Activated CD4-positive, alpha-beta T cell treated with anti-CD3 and anti-CD28 coated beads, Interleukin-2, amount 50 U/mL, for 48 hours (primary cell): ENCODE measurements at places on chromosomes 11 and 22.

GRCh38 chr22:33038131-33038772 lies 19.9 kb downstream of the SYN3 start:
- no peak for DNase-seq

DNA sequence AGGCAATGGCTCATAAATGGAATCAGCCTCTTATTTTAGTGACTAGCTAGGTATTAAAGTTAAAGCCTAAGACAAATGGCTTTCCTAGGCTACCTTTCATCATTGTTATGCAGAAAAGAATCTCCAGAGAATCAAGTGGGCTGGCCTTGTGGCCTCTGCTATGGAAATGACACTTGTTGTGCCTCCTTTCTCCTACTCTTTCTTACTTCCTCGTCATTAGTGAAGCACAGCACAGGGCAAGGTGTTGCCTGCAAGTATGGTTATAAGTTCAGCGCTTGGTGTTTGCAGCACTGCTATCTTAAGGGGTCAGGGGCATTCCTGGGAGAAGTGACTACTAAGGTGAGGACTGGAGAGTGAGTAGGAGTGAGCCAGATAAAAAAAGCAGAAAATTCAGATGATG lies 45.4 kb upstream of the GLYATL1 start:
- DNase-seq = no peak

- no peak for DNase-seq
Observed at GRCh38 chr22:43957871-43958270, 2.6 kb downstream of the SAMM50 start.

DNA sequence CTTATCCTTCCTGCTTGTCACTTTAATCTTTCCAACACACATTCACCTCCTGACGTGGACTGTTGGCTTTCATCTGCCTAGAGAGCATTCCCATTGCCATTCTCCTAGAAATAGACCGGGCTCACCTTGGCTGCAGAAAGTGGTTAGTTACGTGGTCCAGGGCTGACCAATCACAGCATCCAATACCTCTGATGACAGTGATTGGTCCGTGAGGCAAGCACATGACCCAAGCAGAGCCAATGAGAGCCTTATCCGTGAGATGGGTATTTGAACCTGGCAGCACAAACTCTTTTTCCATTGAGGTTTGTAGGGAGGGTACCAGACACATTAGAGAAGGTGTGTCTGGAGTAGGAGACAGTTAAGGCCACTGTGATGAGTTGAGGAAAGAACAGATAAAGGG lies 85.8 kb downstream of the MIAT start:
- DNase-seq = no peak

GRCh38 chr11:132821014-132821413 lies 711.3 kb downstream of the OPCML start:
- no peak for DNase-seq

- DNase-seq = no peak
Observed at GRCh38 chr22:42655693-42656092, 6.5 kb upstream of the CYB5R3 start.

DNA sequence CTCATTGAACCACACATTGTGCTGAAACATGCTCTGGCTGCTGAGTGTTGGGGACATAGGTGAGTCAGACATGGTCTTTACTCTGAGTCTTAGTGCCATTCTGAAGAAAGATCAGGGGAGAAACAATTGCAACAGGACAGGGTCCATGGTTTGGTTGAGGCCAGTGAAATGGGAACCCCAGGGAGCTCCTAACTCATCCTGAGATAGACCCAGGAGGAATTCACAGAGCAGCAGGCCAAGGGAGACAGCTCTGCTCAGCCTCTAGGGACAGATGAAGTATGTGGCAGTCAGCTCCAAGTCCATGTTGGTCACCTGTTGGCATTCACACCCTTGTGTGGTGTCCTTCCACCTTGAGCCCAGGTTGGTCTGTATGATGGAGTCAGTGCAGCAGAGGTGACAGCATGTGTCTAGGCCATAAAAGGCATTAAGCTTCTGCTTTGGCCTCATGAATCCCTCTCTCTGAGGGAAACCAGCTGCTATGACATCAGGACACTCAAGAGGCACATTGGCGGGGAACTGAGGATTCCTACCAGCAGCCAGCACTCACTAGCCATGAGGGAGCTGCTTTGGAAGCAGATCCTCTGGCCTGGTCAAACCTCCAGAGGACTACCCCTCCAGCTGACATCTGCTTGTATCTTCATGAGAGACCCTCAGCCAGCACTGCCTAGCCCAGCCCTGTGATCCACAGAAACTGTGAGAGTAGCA lies 50.3 kb upstream of the MYEOV start:
- DNase-seq = no peak

DNA sequence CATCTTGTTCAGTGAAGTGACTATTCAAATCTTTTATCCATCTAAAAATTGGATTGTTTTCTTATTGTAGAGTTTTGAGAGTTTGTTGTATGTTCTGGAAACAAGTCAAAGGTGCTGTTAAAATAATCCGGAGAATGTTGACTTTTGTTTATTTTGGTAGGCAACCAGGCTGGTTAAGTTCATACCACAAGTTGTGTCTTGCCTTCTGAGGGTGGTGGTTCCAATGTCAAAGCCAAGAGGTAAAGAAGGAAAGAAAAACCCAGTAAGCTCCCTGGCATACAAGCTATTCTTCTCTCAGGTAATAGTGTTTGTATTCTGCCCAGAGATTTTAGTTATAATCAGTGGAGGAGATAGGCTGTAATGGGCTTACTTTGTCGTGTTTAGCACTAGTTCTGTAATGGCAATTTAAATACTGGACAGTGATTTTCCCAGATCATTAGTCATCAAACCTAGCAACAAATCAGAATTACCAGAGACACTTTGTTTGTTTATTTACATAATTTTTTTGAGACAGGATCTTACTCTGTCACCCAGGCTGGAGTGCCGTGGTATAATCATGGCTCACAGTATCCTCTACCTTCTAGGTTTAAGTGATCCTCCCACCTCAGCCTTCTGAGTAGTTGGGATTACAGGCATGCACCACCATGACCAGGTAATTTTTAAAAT lies 15.1 kb upstream of the CSRP3 start:
- no peak for DNase-seq

DNA sequence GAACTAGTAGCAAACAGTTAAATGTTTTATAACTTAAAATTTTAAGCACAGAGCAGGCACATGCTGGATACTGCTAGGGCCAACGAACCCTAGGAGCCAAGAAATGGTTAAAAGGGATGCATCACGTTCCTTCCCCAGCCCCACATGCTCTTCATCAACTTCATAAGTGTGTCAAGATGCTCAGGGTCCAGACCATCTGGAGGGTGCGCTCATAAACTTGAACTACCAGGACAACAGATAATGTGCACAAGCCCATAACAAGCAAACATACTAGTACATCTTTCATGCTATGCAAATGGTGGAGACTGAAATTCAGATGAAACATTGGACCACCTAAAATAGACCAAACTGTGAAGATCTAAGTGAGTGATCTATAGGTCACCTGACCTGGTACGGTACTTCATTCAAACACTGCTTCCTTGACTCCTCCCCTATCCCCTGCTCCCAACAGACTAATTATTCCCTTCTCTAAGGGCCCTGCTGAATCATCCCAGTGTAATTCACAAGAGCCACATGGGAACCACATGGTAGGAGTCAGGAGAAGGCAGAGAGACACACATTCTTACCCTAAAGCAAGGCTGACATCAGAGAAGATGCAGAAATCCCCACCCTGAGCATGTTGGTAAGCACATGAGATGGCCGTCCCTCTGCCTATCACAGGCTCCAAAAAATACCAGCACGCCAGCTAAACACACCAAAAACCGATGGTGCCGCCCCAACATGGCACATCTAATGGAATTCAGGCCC lies 83.9 kb downstream of the ETS1 start:
- no peak for DNase-seq

GRCh38 chr22:47564651-47565434 lies 802.4 kb downstream of the TBC1D22A start:
- DNase-seq = no peak

DNA sequence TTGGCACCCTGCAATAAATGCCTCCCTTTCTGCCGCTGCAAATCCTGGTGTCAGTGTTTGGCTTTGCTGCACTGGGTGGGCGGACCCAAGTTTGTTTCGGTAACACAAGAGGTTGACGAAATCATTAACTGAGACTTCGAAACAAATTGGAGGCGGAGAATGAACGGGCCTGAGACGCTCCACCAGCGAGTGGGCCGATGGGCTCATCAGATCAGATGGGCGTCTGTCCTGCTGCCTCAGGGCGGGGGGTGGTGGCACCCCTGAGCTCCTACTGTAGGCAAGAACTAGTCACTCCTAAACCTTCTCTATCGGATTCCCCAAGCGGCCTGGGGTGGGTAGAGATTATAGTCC lies 918 bp upstream of the CAPN5 start:
- no peak for DNase-seq

GRCh38 chr22:48589901-48590300 lies 1237.8 kb downstream of the BRD1 start:
- DNase-seq = no peak

DNA sequence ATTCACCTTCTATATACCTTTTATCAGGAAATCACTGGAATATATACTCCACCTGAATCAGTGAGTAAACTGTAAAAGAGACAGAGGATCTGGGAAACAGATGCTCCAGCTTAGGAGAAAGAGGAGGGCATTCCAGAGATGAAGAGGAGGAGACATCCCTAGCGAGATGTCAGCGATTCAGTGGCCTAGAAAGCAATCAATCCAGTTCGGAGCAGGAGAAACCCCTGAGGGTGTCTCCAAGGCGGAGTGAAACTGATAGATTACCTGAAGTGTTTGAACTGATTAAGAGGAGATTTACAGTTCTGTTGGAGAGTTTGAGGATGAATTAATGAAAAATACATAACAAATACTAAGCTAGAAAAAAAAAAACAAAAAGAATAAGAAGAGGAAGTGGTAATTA lies 24.5 kb upstream of the TNRC6B start:
- DNase-seq = no peak

- DNase-seq = no peak
Observed at GRCh38 chr11:65787649-65788622, 1.1 kb downstream of the OVOL1 start.

DNA sequence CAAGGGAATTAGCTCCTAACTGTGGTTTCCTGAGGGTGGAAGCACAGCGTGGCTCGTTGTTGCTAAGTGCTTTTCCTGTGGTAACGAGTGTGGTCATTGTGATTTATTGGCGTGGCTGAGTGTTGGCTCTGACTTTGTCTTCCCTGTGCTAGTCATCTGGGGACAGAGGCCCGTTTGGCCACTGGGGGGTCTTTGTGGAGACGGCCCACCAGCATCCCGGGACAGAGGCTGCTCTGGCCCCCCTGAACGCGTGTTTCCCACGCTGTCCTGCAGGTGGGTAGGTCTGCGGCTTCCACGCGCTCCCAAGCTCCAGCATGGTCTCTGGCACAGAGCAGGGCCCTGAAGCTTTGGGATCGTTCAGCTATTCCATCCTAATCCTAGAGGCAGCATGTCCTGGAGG lies 1040.0 kb downstream of the TBC1D22A start:
- DNase-seq = no peak

DNA sequence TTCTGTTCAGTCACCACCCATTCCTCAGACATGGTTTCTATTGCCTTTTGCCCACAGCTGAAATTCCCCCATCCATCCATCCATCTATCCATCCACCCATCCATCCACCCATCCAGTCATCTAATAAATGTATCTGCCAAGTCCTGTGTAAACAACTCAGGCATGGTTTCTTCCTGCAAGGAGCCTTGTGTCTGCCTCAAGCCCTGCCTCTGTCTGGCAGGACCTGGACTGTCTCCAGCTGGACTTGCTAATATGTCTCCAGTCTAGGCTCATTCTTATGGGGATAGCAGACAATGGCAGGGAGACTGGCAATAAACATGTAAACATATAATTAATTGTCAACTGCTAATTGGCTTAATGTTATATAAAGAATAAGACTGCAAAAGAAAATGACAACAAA lies 64.7 kb upstream of the AMPD3 start:
- DNase-seq = no peak

GRCh38 chr22:48724899-48725298 lies 1102.8 kb downstream of the BRD1 start:
- no peak for DNase-seq

- no peak for DNase-seq
Observed at GRCh38 chr11:100777103-100777502, 90.0 kb downstream of the ARHGAP42 start.

GRCh38 chr11:106022795-106023275 lies 795 bp upstream of the MSANTD4 start:
- peak; percentile 3 for DNase-seq

- no peak for DNase-seq
Observed at GRCh38 chr22:44396727-44397722, 84.3 kb upstream of the SHISAL1 start.

DNA sequence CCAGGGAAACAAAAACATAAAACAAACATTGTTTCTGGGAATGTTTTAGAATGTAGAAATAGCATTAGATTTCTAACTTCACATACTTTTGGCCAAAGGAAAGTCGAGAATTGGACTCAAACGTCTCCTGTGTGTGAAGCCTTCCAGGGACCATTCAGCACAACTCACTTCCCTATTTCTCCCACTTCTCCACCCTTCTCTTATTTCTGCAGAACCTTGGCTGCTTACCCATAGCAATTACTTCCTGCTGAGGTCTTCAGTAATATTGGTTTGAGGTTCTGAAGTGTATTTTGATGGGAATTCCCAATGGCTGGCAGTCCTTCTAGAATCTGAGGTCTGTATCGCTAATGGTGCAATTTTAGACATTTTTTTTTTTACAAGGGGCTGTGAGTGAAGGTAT lies 158.3 kb upstream of the SNX19 start:
- DNase-seq = no peak

DNA sequence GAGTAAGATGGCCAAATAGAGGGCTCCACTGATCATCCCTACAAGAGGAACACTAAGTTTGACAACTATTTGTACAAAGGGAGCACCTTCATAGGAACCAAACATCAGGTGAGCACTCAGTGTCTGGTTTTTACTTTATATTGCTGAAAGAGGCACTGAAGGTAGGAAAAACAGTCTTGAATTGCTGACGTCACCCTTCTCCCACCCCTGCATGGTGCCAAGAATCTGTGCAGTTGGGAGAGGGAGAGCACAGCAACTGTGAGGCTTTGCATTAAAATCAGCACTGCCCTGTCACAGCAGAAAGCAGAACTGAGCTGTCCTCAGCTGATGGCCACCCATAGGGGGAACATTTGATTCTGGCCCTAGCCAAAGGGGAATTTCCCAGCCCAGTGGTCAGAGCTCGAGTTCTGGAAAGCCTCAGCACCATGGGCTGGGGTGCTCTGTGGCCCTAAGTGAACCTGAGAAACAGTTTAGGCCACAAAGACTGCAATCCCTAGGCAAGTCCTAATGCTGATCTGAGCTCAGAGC lies 37.9 kb downstream of the PIWIL3 start:
- DNase-seq = no peak

DNA sequence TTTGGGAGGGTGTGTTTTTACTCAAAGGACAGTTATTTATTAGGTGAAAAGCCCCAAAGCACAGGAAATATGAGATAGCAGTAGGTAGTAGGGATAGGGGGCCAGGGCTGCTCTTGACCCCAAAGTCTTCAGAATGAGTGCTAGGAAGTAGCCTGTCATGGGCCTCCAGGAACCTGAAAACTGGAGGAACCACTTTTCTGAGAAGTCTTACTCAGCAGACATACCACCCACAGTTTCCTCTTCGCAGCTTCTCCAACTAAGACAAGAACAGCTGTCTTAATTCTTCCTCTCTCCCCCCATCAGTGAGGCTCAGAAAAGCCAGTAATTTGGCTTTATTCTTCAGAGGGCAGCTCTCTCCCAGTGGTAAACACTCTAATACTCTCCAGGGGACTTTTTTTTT lies 84.0 kb upstream of the CTSC start:
- peak; percentile 50 for DNase-seq
